ENCODE measurements at places on chromosomes 11 and 22. TPM values are rescaled to one million over a fixed set of nuclear protein-coding genes. Genes with fewer than 3 reads are reported as not detected.

GRCh38 chr22:46476547-46476941 is 60.9 kb downstream of the CELSR1 start:
- no peak for DNase-seq

DNA sequence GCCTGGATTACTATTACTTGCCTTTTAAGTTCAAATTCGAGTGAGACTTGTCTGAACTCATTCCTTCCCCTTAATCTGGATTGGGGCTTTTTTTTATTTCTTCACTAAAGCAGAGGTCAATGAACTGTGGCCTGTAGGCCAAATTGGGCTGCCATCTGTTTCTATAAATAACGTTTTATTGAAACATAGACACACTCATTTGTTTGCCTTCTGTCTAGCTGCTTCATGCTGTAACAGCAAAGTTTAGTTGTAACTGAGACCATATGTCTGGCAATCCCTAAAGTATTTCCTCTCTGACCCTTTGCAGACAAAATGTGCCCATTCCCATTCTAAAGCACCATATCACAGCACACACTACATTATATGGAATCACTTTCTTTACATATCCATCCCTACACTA is 207.9 kb upstream of the ISX start:
- DNase-seq = no peak

The OR2AG2 gene
- not detected for total RNA-seq

- DNase-seq = no peak
Observed at GRCh38 chr11:61163714-61164605, 2.7 kb upstream of the VPS37C start.

GRCh38 chr11:133545199-133545803 is 13.0 kb upstream of the OPCML start:
- DNase-seq = no peak

The TRAF6 gene
- 6.1 TPM for total RNA-seq

The BMAL1 gene
- 19.8 TPM for total RNA-seq

DNA sequence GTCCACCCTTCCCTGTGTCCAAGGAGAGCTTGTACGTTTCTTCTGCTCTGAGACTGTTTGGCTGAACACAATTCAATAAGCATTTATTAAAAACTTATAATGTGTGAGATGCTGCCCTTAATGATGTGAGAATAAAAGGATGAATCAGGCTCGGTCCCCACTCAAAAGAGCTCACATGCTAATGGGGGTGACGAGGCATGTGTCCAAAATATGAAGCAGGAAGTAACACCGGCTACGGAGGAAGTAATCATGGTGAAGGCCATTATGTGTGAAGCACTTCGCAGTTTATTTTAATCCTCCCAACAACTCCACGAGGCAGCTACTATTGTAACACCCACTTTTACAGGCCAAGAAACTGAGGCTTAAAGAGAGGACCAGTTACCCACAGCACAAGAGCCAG is 3.4 kb upstream of the RASD2 start:
- DNase-seq = no peak

DNA sequence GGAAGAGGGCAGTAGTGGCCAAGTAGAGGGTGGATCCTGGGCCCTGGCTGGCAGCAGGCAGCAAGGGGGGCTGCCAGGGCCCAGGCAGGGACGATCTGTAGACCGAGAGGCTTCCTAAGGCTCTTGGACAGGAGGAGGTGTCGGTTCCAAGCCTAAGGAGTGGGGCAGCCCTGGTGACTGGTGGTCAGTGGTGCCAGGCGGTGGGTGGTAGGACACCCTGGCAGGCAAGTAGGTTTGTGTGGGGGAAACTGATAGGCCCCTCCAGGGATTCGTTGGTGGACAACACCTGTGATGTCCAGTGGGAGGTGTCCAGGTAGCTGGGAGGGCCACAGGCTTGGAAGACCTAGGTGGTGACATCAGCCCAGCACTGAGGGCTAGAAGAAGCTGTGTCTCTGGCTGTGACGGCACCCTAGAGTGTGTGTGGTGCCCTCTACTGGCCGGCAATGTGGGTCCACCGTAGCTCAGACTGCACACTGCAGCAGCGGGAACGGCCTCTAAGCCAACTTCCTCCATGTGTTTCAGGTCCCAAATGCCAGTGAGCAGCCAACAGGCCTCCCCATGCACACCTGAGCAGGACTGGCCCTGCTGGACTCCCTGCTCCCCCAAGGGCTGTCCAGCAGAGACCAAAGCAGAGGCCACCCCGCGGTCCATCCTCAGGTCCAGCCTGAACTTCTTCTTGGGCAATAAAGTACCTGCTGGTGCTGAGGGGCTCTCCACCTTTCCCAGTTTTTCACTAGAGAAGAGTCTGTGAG is 9.4 kb upstream of the SAMM50 start:
- DNase-seq = peak; percentile 50

DNA sequence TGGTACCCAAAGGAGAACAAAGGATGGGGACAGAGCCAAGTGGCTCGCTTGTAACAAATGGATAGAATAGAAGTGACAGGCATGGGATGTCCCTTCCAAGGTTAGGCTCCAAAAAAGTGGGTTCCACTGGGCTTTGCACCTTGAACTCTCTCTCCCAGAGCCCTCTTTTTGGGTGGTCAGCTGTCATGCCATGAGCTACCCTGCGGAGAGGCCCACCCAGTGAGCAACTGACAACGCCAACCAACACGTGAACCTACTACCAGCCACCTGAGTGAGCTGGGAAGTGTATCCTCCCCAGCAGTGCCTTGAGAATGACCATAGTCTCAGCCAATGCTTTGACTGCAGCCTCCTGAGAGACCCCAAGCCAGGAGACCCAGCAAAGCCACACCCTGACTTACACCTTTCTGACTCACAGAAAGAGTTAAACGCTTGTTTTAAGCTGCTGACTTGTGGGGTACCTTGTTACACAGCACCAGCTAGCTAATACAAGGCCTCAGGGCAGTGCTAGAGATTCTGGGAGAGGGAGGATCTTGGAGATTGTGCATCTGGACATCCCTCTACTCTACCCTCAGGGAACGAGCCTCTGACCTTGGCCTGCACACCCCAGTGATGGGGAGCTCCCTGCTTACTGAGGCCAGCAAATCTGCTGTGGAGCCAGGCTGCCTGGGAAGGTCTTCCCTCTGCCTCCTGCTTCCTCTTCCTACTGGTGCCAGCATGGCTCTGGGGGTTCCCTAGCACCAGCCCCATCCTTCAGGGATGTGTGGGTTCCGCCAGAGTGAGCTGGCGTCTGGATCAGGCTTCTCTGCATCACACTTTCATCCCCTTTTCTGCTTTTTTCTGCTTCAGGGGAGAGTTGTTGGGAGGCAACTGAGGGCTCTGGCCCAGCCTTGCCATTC is 29.1 kb upstream of the RFPL3 start:
- no peak for DNase-seq

The POLD4 gene
- total RNA-seq = 17.3 TPM

- DNase-seq = no peak
Observed at GRCh38 chr22:23911318-23911980, 17.3 kb downstream of the MIF start.

The TOMM22 gene
- total RNA-seq = 257 TPM

The LPXN gene
- 3.5 TPM for total RNA-seq

The GALNT18 gene
- total RNA-seq = 25.3 TPM

The MUC6 gene
- total RNA-seq = not detected

- DNase-seq = no peak
Observed at GRCh38 chr11:11349106-11349825, 3.8 kb downstream of the CSNK2A3 start.

DNA sequence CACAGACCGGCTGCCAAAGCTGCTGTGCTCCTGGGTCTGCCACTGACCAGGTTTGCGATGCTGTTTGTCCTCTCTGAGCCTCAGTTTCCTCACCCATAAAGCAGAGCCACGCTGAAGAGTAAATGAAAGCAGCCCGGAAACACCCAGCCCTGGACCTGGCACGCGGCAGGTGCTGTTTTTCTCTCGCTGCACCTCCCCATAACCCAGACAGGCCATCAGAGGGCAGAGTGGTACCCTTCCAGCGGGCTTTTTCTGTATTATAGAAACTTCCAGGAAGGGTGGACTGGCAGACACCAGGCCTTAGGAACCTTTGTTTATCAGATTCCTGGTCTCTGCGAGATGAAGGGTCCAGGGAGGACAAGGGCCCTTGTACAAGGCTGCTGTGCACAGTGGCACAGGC is 17.9 kb upstream of the FGF19 start:
- DNase-seq = no peak

GRCh38 chr11:35951680-35952079 is 7.8 kb downstream of the LDLRAD3 start:
- no peak for DNase-seq

- no peak for DNase-seq
Observed at GRCh38 chr11:117933475-117933874, 4.3 kb upstream of the TMPRSS13 start.

The OR2AG1 gene
- not detected for total RNA-seq

DNA sequence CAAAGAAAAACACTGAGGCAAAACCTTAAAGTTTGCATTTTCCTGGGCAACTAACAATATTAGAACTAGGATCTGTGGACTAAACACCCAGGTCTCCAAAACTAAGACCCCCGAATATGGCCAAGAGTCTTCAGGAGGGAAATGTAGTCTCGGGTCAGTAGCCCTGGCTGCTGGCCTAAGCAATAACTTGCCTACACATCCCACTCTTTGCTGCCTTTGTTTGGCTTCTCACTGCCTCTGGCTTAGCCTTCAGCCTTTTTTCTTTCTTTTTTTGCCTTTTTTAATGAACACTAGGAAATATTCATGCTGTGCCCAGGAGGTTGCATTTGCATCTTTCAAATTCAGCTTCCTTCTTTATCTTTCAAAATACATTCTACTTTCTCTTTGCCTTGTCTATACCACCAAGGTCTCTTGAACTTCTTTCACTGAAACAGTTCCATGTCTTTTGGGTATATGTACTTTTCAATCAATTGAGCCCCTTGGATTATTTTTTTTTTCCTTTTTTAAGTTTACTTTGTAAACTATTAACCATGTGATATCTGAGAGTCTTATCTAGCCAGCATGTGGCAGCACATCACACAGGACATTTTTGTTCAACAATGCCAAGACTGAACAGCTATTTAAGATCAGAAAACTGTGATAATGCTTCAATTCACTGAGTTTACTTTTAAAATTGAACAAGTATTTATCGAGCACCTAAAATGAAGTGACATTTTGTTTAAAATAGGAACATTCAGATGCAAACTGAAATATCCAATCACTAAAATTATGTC is 165.0 kb upstream of the TRPC6 start:
- DNase-seq = no peak

GRCh38 chr11:30652801-30653200 is 66.6 kb upstream of the MPPED2 start:
- DNase-seq = no peak

GRCh38 chr11:21988477-21988876 is 204.4 kb upstream of the ANO5 start:
- no peak for DNase-seq

GRCh38 chr11:110883256-110883655 is 171.0 kb upstream of the ARHGAP20 start:
- no peak for DNase-seq

GRCh38 chr11:34335331-34335730 is 22.5 kb downstream of the ABTB2 start:
- DNase-seq = no peak

- DNase-seq = peak; percentile 32
Observed at GRCh38 chr11:77502346-77502905, 28.5 kb upstream of the PAK1 start.

The OR52A1 gene
- total RNA-seq = not detected

DNA sequence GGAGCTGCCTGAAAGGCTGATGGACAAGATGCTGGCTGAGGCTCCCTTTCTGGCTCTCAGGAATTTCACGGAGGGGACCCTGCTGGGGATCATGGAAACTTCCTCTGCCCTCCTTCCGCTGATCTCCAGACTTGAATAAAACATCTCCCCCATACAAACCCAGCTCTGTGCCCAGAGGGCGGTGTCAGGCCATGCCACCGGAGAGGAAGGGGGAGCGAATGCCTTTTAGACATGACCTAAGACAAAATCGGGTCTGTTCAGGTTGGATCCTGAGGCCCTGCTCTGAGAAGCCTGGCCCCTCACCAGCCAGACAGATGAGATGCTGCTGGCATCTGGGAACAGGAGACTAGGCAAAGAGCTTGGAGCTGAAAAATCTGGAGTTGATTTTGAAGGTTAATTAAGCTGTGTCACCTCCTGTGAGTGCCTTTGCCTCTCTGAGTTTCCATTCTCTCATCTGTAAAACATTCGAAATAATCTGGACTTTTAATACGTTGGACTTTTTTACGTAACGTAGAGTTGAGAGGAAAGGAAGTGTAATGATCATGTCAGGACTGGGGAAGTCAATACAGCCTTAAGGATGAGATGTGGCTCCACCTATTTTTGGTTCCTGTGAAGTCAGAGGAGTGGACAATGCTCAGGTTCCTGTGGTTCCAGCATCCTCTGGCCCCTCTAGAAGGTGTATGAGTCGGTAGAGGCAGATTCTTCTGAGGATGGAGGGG is 163.6 kb downstream of the ST3GAL4 start:
- DNase-seq = no peak

The CERK gene
- 23.6 TPM for total RNA-seq

The LRRC32 gene
- not detected for total RNA-seq

The APOBEC3B gene
- total RNA-seq = 4.5 TPM

The PGA5 gene
- not detected for total RNA-seq

DNA sequence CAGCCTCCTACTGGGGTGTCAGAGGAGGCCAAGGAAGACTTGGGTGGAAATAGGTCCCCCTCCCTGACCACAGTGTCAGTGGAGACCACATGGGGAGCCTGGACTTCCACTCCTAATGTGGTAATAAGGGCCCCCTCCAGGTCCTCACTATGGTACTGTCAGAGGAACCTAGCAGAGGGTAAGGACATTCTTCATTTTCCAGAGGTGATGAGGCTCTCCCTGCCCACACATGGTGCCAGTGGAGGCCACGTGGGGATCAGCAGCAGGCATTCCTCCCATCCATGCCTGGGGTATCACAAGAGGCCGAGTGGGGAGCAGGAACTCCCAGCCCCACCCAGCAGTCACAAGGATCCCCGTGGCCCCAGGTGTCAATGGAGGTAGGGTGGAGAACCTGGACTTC is 6.5 kb upstream of the CLDN5 start:
- no peak for DNase-seq

DNA sequence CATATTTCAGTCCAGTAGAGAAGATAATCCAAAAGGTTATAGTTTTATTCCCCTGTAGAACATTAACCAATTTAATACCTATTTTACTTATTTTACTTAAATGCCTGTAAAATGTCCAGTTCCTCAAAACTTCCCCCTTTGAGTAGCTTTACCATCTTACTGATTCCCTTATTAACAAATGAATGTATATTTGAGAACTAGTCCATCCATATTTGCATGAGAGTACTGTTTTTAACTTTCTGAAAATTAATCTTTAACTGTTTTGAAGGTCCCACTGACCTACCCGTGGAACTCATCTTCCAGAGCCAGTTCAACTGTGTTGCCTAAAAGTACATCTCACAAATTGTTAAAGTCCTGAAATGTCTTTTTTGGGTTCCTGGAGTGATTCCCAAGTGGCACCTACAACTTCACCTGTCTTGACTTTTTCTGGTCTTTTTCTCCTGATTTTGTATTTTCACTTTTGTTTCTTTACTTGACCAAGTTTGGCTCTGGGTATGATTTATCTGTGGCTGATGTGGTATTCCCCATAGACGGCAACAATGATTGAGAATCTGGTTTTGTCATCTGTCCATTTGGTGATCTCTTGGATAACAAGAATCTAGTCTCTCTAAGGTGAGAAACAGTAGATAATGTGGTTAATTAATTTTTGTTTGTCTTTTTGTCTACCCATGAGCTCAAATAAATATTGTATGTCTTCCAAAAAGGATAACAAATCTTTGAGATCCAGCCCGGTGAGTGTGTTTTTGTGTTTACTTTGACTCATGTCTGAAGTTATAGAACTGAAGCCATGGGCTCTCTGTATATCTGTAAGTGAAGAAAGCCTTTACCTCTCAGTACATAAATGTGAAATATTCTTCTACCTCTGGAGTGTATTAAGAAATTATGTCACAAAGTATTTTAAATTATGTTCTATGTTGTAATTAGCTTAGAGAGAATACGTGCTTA is 174.2 kb downstream of the ETS1 start:
- DNase-seq = no peak

The NRXN2 gene
- 4.2 TPM for total RNA-seq

Measured in MG63 (cell line).